Activated CD4-positive, CD25-positive, alpha-beta regulatory T cell (primary cell): ENCODE measurements at places on chromosomes 6 and 20.

GRCh38 chr6:134819863-134820800 is 129.8 kb downstream of the ALDH8A1 start:
- DNase-seq, result no peak

DNA sequence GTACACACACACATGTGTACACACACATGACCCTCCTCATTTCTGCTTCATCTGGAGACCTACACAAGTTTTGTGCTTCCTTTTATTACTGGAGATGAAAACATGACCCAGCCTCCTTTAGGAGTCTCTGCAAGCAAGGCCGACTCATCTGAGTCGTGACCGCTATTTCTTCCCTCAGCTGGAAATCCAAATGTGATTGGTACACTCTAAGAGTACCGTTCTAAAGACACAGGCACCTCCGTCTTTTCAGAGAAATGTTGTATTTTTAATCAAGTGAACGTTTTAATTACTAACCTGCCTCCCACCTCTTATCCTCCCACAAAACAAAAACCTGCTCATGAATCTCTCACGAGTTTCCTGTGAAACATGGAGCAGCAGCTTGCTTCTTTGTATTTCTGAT is 63.0 kb downstream of the LAMP5 start:
- no peak for DNase-seq

DNA sequence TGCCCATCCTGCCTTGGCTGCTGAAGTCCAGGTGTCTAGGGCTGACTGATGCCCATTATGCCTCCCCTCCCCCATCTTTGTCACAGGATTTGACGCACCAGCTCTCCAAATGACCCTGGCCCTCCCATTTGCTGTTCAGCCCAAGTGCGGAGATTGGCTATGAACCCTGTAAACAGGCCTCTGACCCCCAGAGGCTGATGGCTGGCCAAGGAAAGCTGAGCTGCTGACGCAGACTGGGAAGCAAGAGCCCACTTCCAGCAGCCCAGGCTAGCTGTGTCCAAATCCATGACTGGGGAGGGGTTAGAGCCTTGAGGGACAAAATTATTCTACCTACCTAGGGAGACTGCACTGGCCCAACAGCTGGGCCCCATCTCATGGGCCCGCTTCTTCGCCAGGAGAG is 797 bp upstream of the GNRH2 start:
- DNase-seq, result no peak

DNA sequence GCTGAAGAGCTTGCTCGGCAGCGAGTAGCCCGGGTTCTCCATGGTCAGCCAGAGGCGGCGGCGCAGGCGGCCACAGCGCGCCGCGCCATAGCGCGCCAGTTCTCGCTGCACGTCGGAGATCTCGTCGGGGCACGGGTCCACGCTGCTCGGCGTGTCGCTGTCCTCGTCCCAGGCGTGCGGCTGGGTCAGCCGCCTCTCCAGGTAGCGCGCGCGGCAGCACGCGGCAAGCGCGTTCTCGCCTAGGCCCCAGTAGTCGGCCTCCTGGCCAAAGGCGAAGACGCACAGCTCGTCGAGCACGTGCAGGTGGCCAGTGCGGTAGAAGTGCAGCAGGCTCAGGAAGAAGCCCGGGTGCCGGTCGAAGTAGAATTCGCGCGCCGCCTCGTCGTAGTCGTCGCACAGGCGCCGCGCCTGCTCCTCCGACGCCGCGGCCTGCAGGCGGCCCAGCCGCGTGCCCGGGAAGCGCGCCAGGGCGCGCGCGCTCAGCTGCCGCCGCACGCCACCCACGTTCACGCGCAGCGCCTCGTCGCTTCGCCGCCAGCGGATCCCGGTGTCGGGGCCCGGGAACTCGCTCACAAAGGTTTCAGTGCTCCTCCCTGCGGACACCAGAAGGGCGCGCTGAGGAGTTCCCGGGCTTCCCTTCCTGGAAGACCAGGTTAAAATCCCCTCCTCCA is 2.7 kb downstream of the KCNS1 start:
- DNase-seq, result no peak

GRCh38 chr20:48717680-48718223 is 110.0 kb downstream of the PREX1 start:
- DNase-seq, result no peak

- DNase-seq, result no peak
Measured at GRCh38 chr20:17786221-17786718, 86.5 kb downstream of the BANF2 start.

DNA sequence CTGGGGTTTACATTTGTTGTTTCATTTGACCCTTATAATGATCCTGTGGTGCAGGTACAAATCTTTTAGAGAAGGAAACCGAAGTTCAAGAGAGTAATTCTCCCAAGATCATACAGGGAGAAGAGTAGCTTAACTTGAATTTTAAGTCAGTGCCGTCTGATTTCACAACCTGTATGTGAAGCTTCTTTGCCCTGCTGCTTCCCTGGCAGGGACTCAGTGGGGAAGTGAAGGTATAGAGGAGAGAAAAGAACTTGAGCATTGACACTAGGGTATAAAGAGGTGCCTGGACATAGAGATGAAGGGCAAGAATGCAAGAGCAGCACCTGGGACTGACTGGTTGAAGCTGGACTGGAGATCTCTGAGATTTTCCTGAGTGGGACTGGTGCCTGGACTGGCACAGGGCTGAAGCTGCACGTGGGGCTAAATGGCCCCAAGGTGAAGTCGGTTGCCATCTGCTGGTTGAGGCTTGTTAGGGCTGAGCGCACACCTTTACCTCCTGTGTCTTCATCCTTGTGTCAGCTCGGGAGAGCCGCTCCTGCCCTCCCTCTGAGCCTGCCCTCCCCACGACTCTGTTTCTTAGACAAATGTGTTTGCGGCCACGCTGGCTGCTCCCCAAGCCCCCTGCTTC is 41.8 kb downstream of the FARS2 start:
- DNase-seq, result peak; percentile 7

DNA sequence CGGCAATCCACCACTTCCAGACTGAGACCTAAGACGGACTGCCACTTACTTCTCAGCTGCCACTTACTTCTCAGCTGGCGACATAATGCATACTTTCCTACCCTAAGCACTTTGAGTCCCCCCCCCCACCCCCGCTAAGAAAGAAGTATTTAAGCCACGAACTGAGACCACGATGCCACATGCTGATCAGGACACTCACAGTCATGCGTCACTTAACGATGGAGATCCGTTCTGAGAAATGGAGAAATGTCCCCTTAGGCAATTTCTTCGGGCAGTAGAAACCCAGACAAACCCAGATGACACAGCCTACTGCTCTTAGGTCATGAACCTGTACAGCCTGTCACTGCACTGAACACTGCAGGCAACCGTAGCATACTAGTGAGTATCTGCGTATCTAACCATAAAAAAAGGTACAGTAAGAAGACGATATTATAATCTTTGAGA is 690 bp downstream of the IFNGR1 start:
- DNase-seq, result no peak

GRCh38 chr6:50979171-50979525 is 160.5 kb downstream of the TFAP2B start:
- no peak for DNase-seq

- no peak for DNase-seq
Measured at GRCh38 chr6:94052749-94053148, 633.4 kb upstream of the EPHA7 start.

DNA sequence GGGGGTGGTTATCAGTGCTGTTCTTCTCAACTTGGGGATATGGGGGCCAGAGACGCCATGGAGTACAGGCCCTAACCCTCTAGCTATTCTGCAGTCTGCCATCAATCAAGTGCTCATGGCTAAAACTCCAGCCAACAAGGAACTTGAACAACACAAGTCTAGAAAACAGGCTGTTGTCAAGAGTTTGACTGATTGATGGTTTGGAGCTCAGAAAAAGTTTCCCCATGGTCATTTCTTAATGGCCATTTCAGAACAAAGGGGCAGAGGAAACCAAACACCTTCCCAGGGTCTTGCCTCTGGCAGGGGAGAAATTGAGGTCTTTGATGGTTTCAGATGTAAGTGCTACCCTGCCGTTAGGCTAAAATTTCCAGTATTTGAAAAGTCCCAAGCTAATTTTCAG is 15.1 kb downstream of the PCK1 start:
- DNase-seq, result no peak

DNA sequence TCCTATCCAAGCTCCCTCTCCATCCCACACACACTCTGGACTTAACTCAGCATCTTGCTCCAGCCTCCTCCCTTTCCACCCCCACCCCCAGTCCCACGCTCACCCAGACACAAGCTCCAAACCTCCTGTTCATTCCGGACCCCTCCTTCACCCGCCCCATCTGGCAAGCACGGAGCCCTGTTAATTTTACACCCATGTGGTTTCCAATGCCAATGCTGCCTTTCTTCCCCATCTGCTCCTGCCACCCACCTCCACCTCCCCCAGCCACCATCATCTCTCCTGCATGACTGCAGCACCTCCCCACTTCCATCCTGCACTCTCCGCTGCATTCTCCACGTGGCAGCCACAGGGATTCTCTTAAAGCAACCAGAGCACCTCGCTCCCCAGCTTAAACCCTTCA is 9.9 kb upstream of the CDK5RAP1 start:
- no peak for DNase-seq

DNA sequence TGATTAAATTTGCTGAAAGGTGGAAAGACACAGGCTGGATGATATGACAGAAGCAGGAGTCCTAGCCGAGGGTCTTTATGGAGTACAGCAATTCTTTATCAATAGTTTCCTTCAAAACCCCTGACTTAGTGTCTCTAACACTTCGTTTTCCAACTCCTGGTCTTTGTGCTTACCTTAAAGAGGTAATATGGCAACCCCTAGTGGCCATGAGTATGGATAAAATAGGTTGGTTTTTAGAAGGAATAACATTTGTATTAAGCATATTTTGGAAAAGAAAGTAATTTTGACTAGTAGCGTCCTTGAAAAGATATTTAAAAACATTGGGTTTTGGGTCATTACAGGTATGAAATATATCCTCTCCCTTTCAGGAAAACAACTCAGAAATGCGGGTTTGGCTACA is 51.9 kb downstream of the VGLL2 start:
- no peak for DNase-seq

- no peak for DNase-seq
Measured at GRCh38 chr6:37373822-37374471, 20.2 kb downstream of the RNF8 start.

DNA sequence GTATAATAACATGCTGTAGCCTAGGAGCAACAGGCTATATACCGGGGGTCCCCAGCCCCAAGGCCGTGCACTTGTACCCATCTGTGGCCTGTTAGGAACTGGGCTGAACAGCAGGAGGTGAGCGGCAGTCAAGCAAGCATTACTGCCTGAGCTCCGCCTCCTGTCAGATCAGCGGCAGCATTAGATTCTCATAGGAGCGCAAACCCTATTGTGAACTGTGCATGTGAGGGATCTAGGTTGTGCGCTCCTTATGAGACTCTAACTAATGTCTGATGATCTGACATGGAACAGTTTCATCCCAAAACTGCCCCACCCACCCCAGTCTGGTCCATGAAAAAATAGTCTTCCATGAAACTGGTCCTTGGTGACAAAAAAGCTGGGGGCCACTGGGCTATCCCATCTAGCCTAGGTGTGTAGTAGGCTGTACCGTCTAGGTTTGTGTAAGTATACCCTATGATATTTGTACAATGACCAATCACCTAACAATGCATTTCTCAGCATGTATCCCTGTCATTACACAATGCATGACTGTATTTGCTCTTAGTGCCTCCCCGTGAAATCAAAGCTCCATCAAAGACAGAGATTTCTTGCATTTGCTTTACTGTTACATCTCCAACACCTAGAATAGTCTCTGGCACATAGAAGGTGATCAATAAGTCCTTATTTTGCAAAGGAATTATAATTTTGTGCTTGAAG is 30.8 kb downstream of the NHSL1 start:
- no peak for DNase-seq

DNA sequence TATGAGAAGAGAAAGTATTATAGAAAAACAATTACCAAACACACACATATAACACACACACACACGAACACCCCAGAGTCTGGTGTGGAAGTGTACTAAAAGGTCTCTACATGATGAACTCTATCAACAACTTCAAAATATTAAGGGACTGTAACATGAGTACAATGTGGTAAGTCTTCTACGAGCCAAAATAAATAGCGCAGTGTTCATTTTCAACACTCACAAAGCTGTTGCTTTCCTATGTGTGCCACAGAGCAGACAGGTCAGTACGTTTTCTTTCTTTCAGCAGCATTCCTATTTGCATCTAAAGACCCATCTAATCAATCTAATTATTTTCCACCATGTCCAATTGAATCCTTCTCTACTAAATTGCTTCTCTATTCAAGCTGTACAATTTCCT is 12.1 kb upstream of the CNKSR3 start:
- no peak for DNase-seq

GRCh38 chr6:1136827-1137226 is 175.1 kb upstream of the FOXQ1 start:
- DNase-seq, result no peak

DNA sequence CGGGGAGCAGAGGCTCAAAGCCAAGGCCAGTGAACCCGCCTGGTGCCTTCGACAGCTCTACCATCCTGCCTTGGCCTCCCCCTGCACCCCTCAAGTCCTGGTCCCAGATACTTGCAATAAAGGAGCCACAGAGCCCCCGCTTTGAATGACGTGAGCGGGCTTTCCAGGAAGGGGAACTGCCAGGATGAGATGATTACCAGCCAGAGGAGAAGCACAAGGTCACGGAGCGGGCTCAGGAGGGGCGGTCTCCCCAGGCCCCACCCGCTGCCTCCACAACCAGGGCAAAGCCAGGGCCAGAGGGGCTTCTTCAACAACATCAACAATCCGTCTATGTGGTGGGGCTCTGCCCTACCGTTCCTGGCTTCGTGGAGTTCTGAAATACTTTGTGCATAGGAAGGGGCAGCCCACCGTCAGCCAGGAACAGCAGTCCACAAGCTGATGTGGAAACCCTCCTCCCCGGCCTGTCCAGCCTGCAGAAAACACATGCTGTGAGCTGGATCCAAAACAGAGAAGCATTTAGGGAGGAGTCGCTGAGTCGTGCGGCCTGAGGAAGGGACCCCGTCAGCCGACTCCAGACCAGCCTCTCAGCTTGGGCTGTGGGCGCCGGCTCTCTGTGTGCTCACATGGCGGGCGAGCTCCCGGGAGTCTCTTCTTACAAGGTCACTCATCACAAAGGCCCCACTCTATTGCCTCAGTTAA is 392.5 kb downstream of the CDH4 start:
- no peak for DNase-seq

GRCh38 chr6:167674486-167674885 is 152.2 kb upstream of the AFDN start:
- no peak for DNase-seq

DNA sequence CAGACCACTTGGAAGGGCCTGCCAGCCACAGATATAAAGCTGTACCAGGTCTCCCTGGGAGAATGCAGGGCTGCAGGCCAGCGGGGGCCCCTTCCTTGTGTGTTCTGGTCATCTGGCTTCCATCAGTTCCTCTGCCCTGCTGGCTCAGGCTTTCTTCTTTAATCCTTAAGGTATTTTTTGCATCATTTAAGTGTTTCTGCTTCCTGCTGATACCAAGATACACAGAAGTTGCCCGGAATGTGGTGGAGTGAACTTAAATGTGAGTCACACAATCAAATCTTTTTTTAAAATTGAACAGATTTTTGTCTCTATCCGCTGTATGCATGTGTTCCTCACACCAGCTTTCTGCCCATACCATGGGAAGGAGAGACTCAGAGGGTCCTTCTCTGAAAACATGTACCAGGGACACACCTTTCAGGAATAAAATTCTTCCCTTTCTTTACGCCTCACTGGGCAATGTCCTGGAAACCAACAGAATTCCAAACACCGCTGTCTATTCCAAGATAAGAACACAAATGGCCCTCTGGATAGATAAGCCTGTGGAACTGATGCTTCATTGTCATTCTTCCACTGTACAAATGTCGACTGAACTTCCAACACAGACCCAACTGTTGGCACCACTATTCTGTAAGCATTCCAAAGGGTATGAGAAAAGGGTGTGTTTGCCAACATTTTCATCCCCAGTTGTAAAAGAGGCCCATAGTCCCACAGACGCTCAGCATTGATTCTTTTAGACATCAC is 206.2 kb upstream of the MYLIP start:
- DNase-seq, result no peak

GRCh38 chr6:16769131-16769985 is 8.1 kb upstream of the ATXN1 start:
- DNase-seq, result peak; percentile 35
